ENCODE measurements at places on chromosomes 2 and 18. TPM values are rescaled to one million over a fixed set of nuclear protein-coding genes. Genes with fewer than 3 reads are reported as not detected.

Gene PSMA8
- total RNA-seq: not detected

GRCh38 chr18:48708807-48709206 is 170.0 kb downstream of the CTIF start:
- no peak for DNase-seq

DNA sequence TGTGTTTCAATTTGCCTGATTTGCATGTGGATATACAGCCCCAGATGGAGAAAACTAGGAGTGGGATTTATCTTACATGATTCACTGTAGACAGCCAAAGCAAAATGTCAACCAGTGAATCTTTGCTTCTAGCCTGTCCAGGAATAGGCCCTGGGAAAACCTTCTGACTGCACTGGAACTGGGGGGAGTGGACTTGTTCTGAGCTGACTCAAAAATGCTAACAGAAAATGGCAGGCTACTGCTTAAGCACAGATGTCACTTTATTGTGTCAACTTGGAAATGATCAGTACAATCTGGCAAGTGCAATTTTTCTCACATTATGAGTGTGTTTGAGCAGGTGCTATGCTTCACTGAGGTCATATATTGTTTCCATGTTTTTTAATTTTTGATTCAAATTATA is 593.7 kb downstream of the NRXN1 start:
- no peak for DNase-seq

- DNase-seq: no peak
These were observed 820.7 kb upstream of the HS6ST1 start for GRCh38 chr2:129139380-129139779.

DNA sequence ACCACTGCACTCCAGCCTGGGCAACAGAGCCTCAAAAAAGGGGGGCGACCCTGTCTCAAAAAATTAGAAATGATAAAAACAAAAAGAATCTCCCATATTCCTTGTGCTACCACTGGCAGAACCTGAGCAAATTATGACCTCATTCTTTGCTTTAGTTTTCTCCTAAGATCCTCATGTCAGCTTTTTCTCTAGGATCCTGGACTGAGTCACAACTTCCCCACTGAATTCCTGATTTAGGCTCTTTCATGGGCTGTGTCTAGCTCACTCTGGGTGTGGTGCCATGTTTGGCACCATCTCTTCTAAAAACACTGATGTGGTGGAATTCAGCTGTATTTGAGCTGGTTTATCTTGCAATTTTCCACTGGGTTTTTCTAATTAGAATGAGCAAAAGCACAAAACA is 37.1 kb downstream of the EXOC6B start:
- no peak for DNase-seq

- DNase-seq: no peak
These were observed 9.4 kb upstream of the RAPGEF4 start for GRCh38 chr2:172726172-172726735.
